ENCODE measurements at places on chromosomes 4 and X. TPM values are rescaled to one million over a fixed set of nuclear protein-coding genes. Genes with fewer than 3 reads are reported as not detected.

DNA sequence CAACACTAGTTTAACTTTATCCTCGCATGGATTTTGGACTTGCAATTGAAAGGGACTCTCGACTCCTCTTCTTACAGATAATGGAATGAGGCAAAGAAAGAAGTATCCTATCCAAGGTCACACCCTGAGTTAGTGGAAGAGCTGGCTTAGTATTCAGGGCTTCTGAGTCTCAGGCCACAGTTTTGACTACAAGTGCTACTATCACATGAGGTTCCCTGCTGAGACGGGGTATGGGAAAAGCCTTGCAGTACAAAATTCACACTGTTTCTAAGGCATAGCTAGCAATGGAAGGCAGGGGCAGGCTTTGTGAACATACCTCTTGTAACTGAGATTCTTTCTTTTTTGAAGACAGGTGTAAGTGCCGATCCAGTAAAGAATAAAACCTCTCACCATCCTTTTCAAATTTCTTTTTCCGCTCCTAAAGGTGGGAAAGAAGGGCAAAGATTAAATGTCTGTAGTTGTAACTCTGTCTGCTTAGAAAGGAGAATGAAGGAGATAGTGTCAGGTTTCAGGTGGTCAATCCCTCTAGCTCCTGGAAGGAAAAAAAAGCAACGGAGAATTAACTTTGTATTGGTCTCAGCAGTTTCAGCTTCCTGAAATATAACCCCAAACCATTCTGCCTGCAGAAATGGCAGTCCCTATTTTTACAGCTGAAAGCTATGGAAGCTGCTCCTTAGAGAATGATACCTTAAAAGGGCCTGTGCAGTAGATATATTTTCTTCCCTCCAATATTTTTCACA lies 199.0 kb downstream of the OPHN1 start:
- no peak for DNase-seq

GRCh38 chr4:162978398-162978797 lies 188.3 kb downstream of the NAF1 start:
- DNase-seq = no peak

GRCh38 chrX:83510510-83511062 lies 2.5 kb downstream of the POU3F4 start:
- no peak for DNase-seq

- no peak for DNase-seq
These were observed 25.7 kb upstream of the HS6ST2 start for GRCh38 chrX:132984058-132984650.

DNA sequence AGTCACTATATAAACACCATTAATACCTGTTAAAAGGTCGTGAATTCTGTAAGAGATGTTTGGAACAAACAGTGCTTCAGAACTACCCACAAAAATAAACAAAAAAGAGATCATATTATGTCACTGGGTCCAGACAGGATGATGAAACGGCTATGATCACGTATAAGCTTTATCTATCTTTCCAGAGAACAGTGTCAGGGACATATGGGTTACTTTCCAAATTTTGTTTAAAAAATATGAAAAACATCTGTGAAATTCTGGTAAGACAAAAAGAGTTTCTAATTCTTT lies 90.0 kb downstream of the SORBS2 start:
- no peak for DNase-seq

DNA sequence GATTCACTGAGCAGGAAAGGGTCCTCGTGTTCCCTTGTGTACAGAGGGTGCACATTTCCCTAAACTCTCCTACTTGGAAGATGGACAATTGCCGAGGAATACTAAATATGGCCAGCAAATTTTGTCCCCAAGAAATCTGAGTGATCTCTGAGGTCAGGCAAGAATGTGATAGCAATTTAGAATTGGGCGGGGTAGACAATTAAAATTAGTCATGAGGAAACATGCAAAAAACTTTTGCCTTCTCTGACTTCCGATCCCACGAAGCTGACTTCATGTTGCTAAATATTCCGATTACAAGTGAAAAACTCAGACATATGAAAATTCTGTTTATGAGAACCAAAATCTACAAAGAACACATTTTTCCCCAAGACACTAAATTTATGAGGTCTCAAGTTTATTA lies 453.9 kb upstream of the ZFP42 start:
- no peak for DNase-seq

GRCh38 chrX:101377547-101377946 lies 8.4 kb downstream of the BTK start:
- no peak for DNase-seq

DNA sequence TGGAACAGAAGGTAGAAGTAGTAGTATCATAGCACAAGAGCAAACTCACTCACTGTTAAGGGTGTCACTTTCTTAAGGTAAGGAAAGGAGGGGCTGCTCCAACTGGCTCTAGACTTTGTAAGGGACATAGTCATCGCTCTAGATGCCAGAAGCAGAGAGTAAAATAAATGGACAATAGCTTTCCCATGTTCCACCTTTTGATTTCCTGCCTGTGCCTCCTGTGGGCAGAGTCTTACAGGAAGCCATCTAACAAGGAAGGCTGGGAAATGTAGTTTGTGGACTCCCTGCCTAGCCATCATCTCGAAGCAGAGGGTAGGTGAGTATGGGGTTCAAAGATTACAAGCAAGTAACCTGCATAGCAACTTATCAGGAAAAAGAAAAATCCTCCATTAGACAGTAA lies 1.7 kb upstream of the METTL14 start:
- no peak for DNase-seq

GRCh38 chrX:30822764-30823163 lies 66.3 kb downstream of the TAB3 start:
- no peak for DNase-seq

DNA sequence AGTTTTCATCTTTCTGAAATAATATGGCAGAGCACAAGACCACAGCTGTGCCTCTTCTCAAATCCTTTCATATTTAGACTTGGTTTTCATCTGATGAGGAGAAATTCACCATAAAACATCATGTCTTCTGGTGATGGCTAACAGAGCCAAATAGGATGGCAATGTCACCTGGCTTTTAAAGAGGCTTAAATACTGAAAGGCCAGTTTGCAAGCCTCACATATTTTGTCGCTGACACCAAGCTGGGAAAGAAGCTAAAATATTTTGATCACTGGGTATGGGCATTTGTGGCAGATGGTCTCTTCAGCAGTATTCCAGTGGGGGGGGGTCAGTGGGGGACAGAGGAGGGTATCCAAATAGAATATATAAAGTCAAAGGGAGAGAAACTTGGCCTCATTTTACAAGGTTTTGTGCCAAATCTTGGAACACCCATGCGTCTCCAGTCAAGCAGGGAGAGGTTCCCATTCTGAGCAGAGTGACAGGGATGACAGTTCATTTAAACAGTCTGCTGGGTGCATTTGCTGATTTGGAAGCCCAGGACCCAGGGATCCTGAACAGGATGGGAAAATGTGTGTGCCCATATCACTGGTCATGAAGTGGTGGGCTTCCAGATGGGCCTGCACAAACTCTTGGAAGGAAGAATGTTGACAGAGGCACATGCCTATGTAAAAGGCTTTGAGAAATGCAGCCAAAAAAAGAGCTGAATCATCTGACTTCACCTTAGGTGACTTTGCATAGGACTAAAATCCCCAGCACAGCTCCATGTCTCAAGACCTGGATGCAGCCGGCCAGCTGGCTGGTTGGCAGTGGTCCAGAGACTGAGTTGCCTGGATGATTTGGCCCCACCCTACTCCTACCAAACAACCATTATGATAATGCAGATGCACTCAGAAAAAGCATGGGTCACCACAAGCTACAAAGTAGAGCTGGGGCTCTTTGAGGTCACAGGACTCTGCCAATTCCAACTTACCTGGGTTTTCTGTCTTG lies 484.4 kb upstream of the NR3C2 start:
- no peak for DNase-seq

DNA sequence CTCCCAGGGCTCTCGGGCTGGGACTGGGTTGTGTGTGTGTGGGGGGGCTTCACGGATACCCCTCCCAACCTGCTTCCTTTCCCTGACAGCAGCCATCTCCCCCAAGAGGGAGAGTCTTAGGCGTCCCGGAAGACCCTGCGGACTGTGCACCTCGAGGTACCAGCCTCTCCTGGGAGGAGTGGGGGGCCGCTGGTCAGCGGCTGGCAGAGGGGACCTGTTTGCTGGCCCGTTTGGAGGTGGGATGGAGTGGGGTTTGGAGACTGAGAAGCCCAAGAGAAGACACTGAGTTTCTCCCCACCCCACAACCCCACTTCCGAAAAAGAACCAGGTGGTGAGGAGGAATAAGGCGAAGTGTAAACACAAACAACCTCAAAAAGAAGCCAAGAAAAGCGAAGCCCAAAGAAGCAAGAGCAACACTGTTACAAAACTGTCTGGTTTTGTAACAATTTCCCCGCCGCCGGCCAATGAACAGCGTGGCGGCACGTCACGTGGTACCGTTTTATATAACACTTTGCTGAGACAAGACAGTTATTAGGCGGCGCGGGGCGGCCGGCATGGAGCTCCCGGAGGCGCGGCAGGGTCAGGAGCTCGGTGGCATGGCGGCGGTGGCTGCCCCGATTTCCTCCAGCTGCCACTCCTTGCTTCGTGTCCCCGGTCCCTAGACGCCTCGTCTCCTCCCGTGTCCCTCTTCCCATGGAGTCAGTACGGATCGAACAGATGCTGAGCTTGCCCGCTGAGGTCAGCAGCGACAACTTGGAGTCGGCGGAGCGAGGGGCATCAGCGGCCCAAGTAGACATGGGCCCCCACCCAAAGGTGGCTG lies at the start of gene LONRF3:
Gene LONRF3, plus strand, starts transcription at position 531 of the 820 bp plus-strand sequence. Its CDS starts 163 bp downstream, at position 694.
- DNase-seq = peak; percentile 75

DNA sequence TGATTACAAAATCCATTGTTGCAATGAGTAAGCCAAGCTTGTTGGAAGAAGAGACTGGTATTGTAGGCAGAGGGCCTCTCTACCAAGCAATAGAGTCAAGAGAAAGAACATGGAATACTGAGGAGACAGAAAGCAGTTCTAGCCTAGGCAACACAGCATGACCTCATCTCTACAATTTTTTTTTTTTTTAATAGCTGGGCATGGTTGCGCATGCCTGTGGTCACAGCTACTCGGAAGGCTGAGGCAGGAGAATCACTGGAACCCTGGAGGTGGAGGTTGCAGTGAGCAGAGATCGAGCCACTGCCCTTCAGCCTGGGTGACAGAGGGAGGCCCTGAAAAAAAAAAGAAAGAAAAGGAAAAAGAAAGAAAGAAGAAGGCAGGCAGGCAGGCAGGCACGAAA lies 11.7 kb upstream of the ZBTB33 start:
- DNase-seq = no peak

GRCh38 chr4:168509786-168510185 lies 12.9 kb downstream of the PALLD start:
- no peak for DNase-seq

DNA sequence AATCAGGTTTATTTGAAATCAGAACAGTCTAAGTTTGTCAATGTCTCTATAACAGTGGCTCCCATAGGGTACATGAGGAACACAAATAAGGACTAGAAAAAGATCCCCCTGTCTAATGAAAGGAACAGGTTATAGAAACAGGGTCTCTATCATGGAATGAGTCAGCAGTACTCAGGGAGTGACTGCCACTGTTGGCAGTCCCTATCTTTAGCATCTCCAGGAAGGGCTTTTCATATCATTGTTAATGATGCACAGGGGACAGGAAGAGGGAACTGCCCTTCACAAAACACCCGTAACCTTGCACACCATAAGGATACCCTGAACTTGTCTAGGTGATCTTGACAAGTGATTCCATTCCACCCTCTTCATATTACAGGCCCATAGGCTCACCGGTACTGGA lies 38.5 kb upstream of the SMIM10L2A start:
- DNase-seq = no peak

DNA sequence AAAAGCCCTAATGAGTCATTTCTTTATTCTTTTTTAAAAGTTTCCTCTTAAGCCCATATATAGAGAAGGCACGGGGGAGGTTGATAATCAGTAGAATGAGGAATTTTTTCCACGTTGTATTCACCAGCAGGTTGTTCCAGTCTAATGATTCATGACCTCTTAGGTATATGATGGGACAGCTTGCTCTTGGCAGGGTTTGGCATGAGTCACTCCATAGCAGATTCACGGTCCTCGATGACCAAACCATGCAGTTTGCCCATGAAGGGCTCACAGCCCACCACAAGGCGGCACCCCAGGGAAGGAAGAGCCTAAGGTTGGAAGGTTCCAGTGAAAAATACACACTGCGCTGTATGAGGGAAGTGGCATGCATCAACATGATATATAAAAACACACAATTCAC lies 623.8 kb upstream of the DIPK2B start:
- no peak for DNase-seq

DNA sequence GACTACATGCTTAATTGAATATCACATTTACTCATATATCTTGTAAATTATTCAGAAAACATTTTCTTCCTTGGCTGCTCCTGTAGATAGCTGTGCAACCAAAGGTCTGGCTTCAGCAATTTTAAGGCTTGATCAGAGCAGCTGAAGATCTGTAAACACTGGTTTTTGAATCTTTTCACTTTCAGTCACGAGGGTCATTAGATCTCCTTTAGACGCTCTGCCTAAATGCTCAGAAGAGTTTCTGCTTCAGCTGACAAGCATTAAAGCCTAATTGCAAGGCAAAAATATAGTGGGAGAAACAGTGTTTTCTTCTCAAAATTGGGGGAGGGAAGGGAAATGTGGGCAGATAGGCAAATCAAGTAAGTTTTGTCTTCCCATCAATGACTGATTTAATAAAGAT lies 25.7 kb downstream of the TRPC5 start:
- no peak for DNase-seq

GRCh38 chr4:77226939-77227705 lies 70.1 kb downstream of the CCNG2 start:
- no peak for DNase-seq

DNA sequence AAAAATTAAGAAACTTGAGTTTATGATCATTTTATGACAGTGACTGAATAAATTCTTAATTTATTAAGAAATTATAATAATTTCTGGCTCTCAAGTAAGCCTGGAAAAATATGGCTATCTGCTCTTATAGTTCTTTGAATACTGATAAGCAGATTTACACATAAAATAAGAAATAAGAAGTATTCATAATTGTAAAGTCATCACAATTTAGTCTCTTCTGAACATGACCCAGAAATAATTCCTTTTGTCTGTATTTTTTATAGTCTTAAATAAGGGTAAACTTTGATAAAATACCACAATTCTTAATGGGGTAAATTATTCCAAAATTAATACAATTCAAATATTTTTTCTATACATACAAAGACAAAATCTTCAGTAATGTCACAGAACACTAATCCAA lies 72.7 kb downstream of the ANKRD17 start:
- no peak for DNase-seq

BST1 gene
- total RNA-seq = 42.0 TPM

PPP4R3C gene
- total RNA-seq = not detected

RTL3 gene
- not detected for total RNA-seq

SOWAHD gene
- 1.3 TPM for total RNA-seq

SMIM10L2A gene
- total RNA-seq = not detected

GAGE1 gene
- not detected for total RNA-seq

GYPB gene
- not detected for total RNA-seq

PPM1K gene
- 75.1 TPM for total RNA-seq

SLC7A11 gene
- total RNA-seq = under 0.01 TPM

ENAM gene
- total RNA-seq = not detected

All from Peyer's patch (tissue), 4 donors.